ENCODE measurements at places on chromosomes 4 and X.

DNA sequence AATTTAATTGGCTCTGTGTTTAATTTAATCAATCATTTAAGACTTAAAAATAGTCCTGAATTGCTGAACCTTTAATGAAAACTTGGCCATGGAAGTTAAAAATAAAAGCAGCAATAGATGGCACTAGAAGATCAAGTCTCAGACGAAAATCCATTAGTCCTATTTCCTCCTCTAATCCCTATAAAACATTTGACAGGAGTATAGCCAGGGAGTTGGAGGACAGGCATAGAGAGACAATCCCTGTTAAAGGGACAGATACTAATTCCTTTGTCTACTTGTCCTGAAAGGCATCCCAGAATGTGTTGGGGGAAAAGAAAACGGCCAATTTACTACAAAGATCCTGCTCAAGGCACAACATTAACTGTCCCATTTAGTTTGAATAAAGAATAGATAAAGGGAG, 276.3 kb upstream of the TACR3 start:
- no peak for DNase-seq

DNA sequence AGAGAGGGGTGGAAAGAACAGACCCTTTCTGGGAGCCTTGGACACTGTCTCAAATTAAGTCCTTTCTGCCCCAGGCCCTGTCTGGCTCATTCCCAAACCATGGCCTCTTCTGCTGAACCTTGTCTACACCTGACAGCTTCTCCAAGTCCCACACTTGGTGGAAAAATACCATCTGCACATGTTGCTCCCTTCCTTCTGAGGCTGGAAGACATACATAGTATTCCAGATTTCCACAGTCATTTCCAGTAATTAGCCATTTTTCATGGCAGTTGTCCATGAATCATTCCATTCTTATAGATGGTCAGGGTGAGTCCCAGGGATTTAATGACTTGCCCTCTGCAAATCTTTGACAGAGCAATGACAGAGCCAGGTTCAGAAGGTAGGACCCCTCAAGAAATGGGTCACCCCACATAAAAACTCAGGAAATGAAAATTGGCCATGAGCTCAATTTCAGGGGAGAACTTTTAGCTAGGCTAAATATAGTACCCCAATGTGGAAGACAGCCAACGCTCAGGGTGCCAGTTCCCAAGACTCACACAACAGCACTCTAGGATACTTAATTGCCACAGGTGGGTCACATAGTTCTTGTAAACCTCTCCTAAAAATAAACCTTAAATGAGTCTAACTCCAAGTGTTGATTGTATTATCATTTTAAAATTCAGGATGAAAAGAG, 16.2 kb upstream of the DAPP1 start:
- DNase-seq = no peak

- no peak for DNase-seq
These were observed 631.2 kb upstream of the ZFP42 start for GRCh38 chr4:187364401-187364800.

- no peak for DNase-seq
These were observed 149.1 kb downstream of the SLC39A8 start for GRCh38 chr4:102196221-102196620.

- no peak for DNase-seq
These were observed 275.5 kb downstream of the PPARGC1A start for GRCh38 chr4:23614284-23614892.

DNA sequence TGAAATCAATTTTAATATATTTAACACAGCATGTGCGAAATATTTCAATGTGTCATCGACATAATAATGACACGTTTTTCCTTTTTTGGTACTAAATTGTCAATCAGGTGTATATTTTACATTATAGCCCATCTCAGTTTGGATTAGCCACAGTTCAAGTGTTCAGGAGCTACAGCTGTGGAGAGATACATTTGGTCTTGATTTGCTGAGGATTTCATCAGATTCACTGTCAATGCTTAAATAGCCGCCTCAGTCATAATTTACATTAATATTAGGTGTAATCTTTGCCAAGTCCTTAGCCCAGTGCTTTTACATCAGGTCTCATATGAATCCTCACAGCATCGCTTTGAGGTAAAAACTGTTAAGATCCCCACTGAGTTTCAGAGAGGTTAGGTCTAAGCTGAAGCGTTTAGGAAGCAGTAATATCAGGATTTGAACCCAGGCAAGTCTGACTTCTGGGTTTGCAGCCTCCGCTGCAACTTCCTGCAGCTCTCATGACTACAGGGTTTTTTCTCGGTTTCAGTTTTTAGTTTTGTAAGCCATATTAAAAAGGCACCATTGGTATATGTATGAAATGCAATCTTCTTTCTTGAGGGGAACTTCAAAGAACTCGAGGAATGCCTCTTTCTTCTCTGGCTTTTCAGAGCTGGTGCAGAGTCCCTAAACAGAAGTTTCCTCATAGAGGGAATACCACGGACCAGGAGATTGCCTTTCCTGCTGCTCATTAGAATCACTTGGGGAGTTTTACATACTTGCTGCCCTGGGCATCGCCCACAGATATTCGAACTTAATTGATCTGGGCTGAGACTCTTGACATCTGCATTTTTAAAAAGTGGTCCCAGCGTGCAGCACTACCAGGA, 6.4 kb downstream of the MTM1 start:
- DNase-seq = no peak

- DNase-seq = no peak
These were observed 36.3 kb downstream of the PIGG start for GRCh38 chr4:535181-535923.

DNA sequence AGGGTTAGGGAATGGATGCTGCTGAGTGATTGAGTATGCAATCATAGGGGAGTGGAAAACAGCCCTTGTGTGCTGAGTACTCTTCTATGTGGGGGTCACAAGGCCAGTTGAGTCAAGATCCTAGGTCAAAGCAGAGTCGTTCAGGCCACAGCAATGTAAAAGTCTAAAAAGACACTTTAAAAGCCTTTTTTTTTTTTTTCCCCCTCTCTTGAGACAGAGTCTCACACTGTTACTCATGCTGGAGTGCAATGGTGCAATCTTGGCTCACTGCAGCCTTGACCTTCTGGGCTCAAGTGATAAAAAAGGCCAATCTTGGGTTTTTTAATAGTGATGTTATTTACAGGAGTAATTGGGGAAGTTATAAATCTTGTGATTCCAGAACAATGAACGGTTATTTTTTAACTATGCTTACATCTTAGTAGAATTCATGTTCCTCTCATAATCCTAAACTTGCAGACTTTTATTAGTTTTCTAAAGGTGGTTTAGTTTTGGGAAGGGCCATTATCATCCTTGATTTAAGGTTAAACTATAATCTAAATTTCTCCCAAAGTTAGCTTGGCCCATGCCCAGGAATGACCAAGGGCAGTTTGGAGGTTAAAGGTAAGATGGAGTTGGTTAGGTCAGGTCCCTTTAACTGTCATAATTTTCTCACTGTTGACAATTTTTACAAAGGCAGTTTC, 82.2 kb upstream of the BMP2K start:
- DNase-seq = no peak

GRCh38 chrX:76428243-76429130, 977 bp downstream of the MAGEE1 start:
- DNase-seq = peak; percentile 41

- DNase-seq = no peak
These were observed 2.0 kb upstream of the THAP9 start for GRCh38 chr4:82898322-82899243.

DNA sequence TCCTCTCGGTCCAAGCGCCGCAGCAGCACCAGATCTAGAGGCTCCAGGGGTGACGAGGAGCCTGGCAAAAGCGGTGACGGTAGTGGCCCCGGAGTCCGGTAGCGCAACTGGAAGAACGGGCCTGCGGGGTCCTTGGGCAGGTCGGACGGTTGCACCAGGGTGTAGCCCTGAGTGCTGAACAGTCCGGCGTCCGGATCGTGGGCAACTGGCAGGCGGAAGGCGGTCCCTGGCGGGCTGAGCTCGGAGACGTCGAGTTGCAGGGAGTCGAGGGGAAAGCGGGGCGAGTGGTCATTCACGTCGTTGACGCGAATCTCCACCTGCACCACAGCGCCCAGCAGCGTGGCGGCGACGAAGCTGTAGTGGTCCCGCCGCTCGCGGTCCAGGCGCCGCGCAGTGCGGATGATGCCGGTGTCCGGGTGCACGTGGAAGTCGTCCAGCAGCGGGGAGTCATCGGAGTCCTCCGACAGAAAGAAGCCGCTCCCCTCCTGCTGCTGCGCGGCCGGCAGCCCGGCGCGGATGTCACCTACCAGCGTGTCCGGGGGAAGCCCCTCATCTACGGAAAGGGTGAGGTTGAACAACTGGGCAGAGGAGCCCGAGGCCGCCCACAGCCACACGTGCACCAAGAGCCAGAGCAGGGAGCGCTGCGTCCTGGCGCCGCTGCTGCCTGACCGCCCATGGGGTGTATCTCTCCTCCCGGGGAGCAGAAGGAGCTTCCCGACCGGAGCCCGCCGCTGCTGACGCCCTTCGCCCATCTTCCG, 837 bp downstream of the DCHS2 start:
- DNase-seq = no peak

- DNase-seq = no peak
These were observed 304.5 kb downstream of the CBLL2 start for GRCh38 chrX:22577181-22577580.

- DNase-seq = no peak
These were observed 45.8 kb upstream of the PITX2 start for GRCh38 chr4:110668463-110669235.

DNA sequence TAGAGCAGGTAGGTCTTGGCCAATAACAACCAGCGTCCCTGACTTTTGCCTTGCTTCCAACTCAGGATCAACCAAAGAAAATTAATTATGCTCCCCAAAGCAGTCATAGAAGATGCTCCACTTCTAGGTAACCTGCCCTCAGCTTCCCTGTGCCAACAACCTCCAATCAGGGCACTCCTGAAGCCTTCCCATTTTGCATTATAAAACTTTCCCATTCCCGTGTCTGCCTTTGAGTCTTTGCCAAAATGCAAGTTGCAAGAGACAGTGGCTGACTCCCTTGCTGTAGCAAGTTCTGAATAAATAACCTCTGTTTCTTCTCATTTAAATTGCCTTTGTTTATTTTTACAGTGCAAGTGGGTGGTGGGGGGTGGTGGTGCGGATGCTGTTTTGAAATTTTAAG, 418.0 kb downstream of the PACRGL start:
- no peak for DNase-seq

DNA sequence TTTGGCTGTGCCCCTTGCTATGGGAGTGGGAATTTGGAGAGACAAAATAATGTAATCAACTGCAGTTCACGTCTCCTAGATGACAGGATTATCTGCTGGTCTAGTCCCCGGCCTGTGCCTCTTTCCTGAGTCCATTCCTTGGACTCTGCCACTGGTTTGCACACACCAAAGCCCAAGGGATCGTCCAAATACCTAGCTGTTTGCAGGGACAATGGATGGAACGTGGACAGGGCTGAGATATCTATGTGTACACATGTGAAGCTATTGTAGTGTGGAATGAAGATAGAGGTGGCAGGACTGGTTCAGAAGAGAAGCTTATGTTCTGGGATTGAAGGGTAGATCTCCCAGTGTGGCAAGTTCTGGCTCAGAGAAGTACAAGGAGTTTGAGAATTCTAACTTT, 198.3 kb upstream of the PITX2 start:
- no peak for DNase-seq

DNA sequence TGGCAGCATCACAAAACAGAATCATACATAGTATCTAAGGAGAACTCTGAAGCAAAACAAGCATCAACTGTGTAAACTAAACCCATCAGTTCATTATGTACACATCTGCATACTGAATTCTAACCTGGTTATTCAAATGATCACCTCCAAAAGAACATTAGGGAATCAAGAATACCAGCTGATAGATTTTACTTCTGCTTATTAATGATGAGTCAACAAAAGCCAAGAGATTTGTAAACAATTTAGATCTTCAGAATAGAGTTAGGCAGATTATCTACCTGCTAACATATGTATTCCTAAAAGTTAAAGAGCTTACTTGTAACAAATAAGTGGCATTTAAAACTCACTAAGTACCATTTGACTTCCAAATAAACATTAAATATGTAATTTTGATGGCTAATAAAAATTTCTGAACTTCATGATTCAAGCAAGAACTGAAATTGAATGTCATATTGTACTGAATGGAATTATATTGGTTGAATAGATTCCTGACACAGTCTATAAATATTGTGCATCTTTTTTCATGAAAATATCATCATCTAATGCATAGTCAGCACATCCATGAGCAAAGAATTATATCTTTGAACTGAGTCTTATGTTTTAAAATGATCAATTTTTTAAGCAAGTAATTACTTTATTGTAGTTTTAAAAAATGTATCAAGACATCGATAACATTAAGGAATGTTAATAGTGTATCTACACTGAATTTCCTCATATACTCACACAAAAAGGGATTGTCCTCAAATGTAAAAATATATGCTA, 470.5 kb downstream of the GRXCR1 start:
- DNase-seq = no peak

- no peak for DNase-seq
These were observed 53.1 kb downstream of the CHM start for GRCh38 chrX:85994228-85994627.

GRCh38 chr4:78092850-78093249, 35.7 kb downstream of the FRAS1 start:
- no peak for DNase-seq

Measured in T-helper 17 cell (primary cell).